Cardiac fibroblast (primary cell): ENCODE measurements at places on chromosomes 12 and 14.

GRCh38 chr12:26434299-26435068 lies 239.1 kb downstream of the SSPN start:
- peak; percentile 70 for DNase-seq

DNA sequence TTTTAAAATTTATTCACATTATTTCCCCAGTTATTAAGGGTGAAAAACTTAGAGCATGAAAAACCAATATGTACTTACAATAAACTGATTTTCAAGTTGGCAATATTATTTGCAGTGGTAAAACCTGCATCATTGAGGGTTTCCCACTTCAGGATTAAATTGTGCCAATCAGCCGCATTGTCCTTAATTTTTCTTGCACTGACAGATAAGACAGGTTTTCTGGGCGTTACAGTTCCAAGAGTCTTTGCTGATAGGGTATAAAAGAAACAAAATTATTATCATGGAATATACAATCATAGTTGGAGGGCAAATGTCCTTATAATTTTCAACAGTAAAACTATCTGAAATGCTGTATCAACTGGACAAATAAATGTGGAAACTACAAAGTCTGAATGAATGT lies 3.3 kb downstream of the CINP start:
- no peak for DNase-seq

- no peak for DNase-seq
These were observed 2.4 kb downstream of the RACGAP1 start for GRCh38 chr12:50022903-50023302.

GRCh38 chr14:63905370-63905769 lies 52.6 kb downstream of the SYNE2 start:
- no peak for DNase-seq

- no peak for DNase-seq
These were observed 128.0 kb upstream of the RASSF8 start for GRCh38 chr12:25830456-25830855.

- DNase-seq, result no peak
These were observed 269.2 kb upstream of the PRKD1 start for GRCh38 chr14:30196861-30197260.

DNA sequence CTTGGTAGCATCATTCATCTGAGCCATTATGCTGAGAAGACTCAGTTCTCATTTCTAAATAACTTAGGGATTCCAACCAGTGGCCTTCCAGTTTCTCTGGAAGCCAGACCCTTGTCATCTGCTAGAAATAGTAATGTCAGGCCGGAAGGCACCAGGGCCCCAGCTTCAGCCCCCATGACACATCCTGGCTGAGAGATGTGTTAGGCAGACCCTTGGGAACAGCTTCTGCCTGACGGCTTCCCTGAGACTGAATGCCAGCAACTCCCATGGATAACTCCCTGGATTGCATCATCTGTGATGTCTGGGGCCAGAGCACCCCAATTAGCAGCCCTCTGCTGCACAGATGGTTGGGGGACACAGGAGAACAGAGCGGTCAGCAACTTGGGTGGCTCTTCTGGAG lies 583.5 kb upstream of the TBX3 start:
- DNase-seq, result no peak

GRCh38 chr12:130286041-130286440 lies 51.6 kb upstream of the PIWIL1 start:
- DNase-seq, result no peak

- no peak for DNase-seq
These were observed 122.2 kb upstream of the RTL1 start for GRCh38 chr14:101025696-101026095.

GRCh38 chr12:50706606-50707005 lies 57.3 kb upstream of the ATF1 start:
- DNase-seq, result no peak

DNA sequence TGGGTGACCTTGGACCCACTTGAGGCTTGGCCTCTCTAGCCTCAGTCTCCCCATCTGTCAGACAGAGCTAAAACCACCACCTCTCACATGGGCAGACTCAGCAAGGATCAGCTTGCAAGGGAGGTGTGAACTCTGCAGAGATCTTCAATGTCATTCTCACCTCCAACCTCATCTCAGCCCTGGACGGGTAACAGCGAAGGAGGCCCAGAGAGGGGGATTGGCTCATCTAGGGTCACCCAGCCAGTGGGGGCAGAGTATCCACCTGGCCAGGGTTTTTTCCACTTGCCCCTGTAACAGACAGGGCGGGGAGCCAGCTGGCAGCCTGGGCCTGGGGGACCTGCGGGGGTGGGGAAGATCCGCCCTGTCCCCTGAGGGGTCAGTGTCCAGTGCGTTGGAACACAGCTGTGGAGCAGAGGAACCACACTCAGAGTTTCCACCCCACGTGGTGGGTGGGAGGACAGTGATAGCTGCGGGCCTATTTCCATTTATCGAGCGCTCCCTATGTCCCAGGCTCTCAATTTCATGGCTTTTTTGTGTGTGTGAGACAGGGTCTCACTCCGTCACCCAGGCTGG lies 27.4 kb downstream of the DTX1 start:
- DNase-seq, result no peak

DNA sequence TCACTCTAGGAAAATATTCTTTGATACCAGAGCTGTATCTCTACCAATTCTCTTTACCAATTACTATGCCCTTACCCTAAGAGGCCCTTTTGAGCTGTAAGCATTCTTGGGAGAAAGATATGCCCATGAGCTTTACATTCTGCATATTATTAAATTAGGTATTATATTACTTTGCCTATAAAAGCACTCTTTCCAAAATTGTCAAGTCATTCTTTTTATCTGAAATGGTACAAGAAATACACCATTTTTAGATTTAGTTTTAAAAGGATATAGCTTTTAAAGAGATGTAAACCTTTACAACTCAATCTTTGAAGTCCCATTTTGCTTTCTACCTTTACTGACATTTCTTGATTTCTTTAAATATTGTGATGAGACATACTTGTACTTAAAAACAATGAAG lies 343.5 kb downstream of the C12orf50 start:
- DNase-seq, result no peak

- peak; percentile 29 for DNase-seq
These were observed 451.8 kb downstream of the ATP23 start for GRCh38 chr12:58393152-58393551.

DNA sequence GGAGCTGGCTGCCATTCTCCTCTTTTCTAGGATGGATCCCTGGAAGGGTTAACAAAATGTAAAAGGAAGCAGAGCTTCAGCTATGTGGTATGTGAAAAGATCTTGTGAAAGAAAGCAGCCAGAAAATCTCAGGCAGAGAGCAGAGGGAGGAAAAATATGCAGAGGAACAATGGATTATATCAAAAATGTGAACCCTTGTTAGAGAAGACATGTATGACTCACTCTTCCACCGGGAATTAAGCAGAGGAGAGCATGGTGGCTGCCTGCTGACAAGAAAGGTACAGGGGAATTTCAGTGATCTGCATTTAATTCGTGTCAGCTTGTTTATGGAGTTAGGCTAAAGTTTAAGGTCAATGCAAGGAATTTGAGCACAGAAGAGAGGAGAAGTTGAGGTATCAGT lies 46.3 kb downstream of the KCNA1 start:
- no peak for DNase-seq

- no peak for DNase-seq
These were observed 86.1 kb downstream of the MYF5 start for GRCh38 chr12:80802652-80803400.

- DNase-seq, result peak; percentile 69
These were observed 911 bp upstream of the SCNN1A start for GRCh38 chr12:6376079-6376869.

GRCh38 chr14:53103636-53104340 lies 49.3 kb downstream of the DDHD1 start:
- no peak for DNase-seq

GRCh38 chr14:23045419-23046357 lies 3.7 kb downstream of the PSMB11 start:
- no peak for DNase-seq

DNA sequence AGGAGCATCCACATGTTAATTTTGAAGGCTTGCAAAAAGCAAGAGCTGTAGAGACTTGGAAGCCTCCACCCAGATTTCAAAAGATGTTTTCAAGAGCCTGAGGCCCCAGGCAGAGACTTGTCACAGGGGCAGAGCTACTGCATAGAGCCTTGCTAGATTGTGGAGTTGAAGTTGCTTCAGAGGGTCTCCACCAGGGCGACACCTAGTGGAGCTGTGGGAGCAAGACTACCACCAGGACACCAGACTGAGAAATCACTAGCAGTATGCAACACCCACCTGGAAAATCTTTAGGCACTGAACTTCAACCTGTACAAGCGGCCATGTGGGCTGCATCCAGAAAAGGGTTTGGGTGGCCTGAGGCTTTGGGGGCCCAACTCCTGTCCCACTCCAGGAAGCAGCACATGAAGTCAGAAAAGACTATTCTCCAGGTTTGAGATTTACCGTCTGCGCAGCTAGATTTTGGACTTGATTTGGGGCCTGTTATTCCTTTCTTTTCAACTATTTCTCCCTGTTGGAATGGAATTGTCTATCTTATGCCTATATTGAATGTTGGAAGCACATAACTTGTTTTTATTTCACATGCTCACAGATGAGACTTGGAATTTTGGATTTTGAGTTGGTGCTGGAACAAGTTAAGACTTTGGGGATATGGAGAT lies 508.6 kb downstream of the FLRT2 start:
- peak; percentile 74 for DNase-seq

- DNase-seq, result no peak
These were observed 37.9 kb downstream of the SH2B3 start for GRCh38 chr12:111443586-111443985.

- peak; percentile 64 for DNase-seq
These were observed 51.2 kb downstream of the ACSS3 start for GRCh38 chr12:81128930-81129554.

GRCh38 chr12:43028826-43029225 lies 439.3 kb upstream of the PRICKLE1 start:
- DNase-seq, result no peak

GRCh38 chr14:49970474-49971147 lies 77.7 kb downstream of the ARF6 start:
- peak; percentile 94 for DNase-seq

DNA sequence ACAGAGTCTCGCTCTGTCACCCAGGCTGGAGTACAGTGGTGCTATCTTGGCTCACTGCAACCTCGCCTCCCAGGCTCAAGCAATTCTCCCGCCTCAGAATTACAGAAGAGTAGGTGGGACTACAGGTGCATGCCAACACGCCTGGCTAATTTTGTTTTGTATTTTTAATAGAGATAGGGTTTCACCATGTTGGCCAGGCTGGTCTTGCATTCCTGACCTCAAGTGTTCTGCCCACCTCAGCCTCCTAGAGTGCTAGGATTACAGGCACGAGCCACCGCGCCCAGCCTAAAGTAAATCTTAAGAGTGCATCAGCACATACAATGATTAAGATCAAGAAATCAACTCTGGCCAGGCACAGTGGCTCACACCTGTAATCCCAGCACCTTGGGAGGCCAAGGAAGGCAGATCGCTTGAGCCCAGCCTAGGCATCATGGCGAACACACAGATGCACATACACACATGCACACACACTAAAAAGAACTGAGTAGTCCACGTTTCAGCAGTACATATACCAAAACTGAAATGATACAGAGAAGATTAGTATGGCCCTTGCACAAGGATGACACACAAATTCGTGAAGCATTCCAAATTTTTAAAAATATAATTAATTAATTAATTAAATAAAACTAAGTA lies 65.0 kb downstream of the HECTD1 start:
- DNase-seq, result no peak

- no peak for DNase-seq
These were observed 1.6 kb downstream of the CLEC2B start for GRCh38 chr12:9867531-9867930.

DNA sequence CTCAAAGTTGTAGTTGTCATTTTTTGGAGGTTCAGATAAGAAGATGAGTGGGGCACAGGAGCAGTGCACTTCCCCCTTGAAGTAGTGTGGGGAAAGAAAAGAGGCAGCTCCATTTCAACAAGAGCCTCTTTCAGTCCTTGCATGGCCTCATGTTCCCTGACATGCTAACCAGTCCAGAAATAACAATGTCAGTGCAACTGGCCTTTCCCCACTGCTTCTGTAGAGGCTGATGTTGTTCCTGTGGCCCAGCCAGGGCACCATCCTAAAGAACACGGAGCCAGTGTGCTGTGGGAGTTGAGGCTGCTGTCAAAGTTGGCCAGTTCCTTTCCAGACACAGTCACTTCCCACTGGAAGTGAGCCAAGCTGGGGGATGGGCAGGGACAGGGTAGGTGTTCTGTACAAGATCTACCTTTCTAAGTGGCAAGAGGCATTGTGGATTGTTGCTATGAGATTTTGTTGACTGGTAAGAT lies 77.7 kb upstream of the SLC38A2 start:
- DNase-seq, result peak; percentile 51

DNA sequence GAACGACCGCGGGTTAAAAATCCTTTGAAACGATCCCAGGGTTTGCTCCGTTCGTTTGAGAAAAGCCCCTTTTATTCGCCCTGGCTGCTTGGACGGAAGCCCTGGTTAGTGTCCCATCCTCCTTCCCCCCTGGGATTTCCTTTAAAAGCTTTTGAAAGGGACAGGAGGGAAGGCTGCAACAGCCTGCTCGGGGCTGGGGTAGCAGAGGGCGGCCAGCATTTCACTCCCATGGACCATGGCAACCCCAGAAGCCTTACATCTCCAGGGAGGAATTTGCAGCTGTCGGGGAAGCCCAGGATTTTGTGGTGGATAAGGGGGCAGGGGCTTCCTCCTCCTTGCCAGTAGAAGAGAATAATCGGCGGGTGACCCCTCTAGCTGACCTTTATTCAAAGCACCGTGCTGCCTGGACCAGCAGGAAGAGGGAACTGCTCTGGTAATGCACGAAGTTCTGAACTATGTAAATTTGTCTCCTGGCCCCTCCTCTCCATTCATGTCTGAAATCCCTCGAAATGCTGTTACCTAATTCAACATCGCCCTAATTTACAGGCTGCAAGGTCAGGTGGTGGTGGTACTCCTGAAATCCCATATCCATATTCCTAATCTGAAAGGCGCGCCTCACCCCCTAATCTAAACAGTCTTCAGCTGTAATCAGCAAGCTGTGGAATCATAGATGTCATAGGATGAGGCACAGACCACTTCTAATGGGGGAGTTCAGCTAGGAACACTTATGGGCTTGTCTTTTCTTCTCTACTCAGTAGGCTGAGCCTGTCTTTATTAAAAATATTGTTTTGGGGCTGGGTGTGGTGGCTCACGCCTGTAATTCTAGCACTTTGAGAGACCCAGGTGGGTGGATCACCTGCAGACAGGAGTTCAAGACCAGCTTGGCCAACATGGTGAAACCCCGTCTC lies 1.0 kb upstream of the CLIP1 start:
- peak; percentile 45 for DNase-seq

GRCh38 chr14:99422228-99423010 lies 58.2 kb downstream of the SETD3 start:
- no peak for DNase-seq

- DNase-seq, result peak; percentile 79
These were observed 11.1 kb downstream of the AQP6 start for GRCh38 chr12:49983892-49984291.

DNA sequence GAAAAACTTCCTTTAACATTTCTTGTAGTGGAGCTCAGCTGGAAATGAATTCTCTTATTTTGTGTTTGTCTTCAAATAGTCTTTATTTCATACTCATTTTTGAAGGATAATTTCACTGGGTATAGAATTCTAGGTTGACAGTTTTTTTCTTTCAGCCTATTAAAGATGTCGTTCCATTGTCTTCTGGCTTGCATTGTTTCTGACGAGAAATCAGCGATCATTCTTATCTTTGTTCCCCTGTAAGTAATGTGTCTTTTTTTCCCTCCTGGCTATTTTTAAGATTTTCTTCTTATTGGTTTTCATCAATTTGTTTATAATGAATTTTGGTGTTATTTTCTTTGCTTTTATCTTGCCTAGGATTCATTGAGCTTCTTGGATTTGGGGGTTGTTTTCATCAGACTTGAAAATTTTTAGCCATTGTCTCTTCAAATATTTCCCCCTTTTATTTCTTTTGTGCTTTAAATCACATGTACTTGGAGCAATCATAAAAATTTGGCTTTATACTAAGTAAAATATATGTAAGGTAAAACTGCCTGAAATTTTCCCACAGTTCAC lies 89.4 kb downstream of the UNC79 start:
- DNase-seq, result no peak
